ENCODE measurements at places on chromosomes 11 and 22. TPM values are rescaled to one million over a fixed set of nuclear protein-coding genes. Genes with fewer than 3 reads are reported as not detected.

Gene KRTAP5-11
- not detected for total RNA-seq

Gene LIF
- total RNA-seq, result not detected

Gene KCNJ11
- total RNA-seq, result 1.3 TPM

Gene C11orf42
- total RNA-seq, result not detected
